Stimulated activated CD4-positive, alpha-beta T cell treated with anti-CD3 and anti-CD28 coated beads, Interleukin-2, amount 100 ng/mL, for 24 hours (primary cell): ENCODE measurements at places on chromosomes 5 and 9.

- DNase-seq: no peak
Measured at GRCh38 chr5:130102375-130102774, 198.1 kb downstream of the CHSY3 start.

DNA sequence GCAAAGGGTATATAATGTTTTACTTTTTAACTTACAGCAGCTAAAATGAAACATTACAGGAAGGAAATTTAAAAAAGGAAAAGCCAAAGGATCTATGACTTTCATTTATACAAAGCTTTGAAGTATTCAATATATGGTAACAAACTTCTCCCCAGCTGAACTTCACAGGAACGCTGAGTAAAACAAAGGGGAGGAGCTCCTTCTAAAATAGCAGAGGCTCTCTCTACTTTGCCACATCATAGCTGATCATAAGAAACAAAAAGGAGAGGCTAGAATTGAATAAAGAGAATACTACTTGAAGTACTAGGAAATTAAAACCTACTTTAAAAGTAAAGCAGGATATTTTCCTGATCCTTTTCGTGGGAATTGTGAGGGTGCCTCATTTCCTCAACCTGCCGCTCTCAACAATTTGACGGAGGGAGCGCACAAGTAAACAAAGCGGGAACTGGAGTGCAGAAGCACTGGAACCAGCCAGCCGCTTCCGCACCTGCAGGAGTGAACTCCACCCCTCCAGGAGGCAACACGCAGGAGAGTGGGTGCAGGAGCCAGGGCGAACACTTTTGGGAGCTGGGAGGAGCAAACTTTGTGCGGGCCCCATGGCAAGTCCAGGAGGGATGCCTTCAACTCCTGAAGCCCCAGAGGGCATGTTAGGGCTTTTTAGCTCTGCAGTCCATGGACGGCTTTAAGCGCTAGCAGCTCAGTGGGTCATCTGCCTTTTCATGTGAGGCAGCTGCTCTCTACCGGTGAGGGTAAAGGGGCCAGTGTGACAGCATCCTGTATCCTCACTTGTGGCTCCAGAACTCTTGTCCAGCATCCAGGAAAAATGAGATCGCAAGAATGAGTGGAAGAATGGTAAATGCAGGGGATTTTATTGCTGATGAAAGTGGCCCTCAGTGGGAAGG lies 757.4 kb downstream of the PTPRD start:
- DNase-seq: no peak

DNA sequence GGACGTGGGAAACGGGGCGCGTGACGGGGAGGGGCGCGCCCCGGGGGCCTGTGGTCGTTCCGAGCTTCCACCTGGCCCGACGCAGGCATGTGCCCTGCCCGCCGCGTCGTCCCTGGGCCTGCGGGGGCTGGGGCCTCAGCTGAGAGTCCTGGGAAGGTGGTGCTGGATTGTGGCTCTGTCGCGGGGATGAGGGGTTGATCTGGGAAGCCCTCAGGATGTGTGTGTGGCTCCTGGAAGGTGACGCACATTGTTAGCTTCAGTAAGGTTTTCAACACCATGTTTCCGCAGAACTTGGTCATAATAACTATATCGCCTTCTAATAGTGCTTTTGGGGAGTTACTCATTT lies 589.1 kb downstream of the MTRR start:
- no peak for DNase-seq

DNA sequence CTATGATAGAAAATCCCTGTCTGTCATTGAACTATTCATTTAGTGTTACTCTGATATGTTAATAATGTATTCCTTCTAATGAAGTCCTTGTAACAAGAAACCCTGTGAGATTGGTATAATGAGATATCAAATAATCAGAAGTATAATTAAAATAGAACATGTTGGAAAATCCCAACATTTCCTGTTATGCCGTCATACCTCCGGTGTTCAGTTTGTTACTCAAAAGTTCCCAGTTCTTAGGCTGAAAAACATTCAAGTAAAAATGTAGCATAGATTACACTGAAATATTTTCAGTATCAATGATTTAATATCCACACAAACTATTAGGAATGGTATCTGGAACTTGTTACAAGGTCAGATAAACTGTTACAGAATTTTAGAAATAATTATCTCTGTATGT lies 227.5 kb downstream of the GNA14 start:
- DNase-seq: no peak

- no peak for DNase-seq
Measured at GRCh38 chr9:115195912-115196311, 78.0 kb upstream of the TNC start.

DNA sequence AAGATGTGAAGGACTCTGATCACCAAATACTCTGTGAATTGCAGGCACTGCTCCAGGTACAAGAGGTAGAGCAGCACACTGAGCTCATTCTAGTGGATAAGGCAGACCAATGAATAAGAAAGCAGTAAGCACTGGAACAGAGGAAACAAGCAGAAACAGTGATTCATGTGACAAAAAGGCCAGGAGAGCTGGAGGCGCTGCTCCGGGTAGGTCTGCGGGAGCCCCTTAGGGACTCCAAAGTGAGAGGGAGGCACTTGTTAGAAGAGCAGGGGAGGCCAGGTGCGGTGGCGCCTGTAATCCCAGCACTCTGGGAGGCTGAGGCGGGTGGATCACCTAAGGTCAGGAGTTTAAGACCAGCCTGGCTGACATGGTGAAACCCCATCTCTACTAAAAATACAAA lies 231.6 kb upstream of the NFIL3 start:
- no peak for DNase-seq

DNA sequence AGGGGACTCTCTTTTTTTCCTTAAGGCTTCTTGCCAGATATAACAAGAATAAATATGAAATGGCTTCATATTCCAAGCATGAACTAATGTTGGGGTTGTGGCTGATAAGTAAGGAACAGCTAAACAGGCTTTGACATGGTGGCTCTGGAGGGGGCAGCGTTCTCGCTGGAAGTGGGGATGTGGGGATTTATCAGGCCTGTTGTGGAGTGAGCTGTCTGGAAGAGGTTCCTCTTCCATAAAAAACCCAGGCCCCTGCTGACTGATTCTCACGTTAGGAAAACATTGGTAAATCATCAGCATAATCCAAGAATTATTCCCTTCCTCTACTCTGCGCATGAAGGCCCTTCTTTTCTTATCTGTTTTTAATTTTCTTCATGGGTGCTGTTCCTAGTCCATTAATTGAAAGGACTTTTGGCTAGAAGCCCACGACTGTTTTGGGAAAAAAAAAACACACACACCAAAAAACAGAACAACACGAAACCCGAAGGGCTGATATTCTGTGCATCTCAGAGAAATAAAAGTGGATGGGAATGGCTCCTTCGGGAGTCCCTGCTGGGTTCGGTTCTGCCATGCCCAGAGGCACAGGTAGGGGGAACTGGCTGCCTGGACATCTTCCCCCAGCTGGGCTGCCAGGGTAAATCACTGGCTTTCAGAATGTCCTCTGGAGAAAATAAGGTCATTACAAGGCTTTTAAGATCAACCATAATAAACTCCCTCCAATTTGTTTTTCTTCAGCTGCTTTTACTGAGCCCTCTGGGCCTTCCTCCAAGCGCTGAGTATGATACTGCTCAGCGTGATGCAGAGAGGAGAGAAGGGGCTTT lies 297.0 kb downstream of the SLIT3 start:
- DNase-seq: no peak

- no peak for DNase-seq
Measured at GRCh38 chr9:35745569-35745968, 3.5 kb downstream of the GBA2 start.

DNA sequence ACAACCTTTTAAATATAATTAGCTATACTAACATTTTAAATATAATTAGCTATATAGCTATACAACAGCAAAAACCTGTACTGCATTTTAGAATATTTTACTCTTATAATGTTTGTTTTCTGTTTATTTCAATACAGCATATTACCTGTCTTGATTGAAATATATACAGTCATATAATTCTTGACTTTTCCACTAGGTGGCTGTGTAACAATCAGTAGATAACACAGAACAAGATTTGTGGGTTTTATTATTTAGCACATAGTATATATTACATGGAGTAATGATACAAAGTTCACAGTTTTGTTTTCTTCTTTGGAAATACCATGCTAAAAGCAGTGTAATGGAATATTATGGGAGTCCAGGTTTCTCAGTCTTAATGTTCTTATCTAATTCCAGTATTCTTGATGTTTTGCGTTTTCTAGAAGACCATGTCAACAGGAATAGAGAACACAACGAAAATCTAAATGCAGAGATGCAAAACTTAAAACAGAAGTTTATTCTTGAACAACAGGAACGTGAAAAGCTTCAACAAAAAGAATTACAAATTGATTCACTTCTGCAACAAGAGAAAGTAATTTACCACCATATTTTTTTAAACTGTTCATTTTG lies 13.3 kb downstream of the HMMR start:
- DNase-seq: no peak

DNA sequence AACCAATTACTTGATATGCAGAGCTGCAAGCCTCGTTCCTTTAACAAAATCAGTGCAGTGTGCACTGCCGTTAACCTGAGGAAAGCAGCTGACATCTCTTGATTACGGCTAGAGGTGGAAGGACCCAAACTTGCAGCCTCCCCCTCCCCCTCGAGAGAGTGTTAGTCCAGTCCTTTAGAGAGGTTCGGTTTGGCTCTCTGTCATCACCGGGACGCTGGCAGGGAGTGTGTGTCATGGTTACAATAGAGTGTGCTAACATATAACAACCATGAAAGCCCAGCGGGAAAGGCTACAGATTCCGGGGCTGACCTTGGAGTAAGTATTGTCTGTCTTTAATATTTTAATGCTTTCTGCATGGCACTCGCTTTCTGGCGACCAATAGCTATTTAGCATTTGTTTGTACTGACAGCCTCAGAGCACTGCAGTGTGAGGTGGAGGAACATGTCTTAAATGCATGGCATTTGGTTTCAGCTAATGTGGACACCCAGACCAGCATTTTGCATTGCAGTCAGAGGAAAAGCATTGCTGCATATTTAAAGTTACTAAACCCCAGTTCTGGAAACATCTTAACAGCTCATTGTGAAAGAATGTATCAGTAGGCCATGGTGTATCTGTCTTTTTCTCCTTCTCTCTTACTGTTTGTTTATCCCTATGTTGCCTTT lies 237.5 kb downstream of the CD180 start:
- no peak for DNase-seq

DNA sequence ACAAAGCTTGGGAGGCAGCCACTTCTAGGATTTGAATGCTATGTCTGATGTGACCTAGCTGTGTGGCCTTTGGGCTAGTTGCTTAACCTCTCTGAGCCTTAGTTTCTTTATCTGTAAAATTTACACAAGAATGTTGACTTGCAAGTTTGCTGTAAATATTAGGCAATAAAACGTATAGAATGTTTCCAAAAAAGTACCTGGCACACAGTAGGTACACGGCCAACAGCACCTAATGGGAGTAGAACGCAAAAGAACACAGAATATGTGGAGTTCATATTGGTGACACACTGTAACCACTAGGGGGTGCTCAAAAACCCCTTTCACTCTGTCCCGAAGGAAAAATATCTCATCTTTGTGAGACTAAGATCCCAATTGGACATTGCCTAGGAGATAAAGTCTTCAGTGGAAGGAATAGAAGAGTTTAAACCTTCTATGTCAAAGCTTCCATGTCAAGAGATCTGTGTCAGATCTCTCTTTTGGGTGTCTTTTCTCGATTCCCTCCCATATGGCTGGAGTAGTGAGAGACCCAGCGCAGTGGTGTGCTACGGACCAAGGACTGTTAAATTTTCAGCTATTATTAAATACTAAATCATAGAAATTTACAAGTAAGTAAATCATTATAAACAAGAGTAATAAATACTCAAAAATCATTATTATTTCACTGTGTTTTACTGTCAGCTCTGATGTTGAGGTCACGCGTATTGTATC lies 145.4 kb upstream of the RAD23B start:
- DNase-seq: no peak

DNA sequence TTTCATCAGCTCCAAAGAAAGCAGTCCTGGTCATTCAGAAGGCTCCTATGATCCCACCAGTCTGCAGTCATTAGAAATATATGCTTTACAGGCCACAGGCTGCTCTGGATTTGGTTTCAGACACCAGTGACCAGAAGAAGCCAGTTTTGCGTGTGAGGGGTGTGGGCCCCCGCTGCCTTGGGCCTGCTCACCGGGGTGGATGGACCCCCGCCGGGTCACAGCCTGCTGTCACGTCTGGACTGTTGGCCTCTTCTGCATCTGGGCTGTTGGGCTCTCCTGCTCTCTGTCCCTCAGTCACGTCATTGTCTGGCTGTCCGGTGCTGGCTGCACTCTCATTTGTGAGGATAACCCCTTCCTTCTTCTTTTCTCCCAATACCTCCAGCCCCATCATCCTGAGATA lies 33.1 kb downstream of the NSUN2 start:
- DNase-seq: no peak
